ENCODE measurements at places on chromosomes 16 and 17.

GRCh38 chr16:83771306-83771942, 36.4 kb upstream of the HSBP1 start:
- DNase-seq = no peak

DNA sequence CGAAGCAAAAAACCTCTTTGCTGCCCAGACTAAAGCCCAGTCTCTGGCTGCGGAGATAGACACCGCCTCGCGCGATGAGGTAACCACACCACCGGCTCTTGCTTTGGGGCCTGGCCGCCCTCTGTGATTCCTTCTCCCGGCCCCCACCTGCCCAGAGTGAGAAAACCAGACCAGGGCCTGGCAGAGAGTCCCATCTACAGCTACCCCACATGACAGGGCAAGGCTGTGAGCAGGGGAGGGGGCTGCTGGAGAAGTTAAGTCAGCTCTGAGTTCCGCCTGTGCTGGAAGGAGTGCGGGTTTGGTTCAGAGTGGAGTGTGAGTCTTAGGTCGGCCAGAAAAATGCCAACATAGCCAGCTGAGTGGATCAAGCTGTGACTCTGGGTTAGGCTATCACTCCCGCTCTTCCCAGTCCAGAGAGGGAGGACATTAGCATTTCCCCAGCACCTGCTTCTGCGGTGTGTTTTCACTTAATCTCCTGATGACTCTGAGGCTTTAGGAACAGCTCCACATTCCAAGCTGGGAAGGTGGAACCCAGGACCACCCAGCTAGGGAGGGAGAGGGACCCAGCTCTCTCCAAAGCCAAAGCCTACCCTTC, 139.0 kb downstream of the RAB11FIP4 start:
- no peak for DNase-seq

- DNase-seq = no peak
Measured at GRCh38 chr16:70694868-70695218, 9.0 kb upstream of the MTSS2 start.

DNA sequence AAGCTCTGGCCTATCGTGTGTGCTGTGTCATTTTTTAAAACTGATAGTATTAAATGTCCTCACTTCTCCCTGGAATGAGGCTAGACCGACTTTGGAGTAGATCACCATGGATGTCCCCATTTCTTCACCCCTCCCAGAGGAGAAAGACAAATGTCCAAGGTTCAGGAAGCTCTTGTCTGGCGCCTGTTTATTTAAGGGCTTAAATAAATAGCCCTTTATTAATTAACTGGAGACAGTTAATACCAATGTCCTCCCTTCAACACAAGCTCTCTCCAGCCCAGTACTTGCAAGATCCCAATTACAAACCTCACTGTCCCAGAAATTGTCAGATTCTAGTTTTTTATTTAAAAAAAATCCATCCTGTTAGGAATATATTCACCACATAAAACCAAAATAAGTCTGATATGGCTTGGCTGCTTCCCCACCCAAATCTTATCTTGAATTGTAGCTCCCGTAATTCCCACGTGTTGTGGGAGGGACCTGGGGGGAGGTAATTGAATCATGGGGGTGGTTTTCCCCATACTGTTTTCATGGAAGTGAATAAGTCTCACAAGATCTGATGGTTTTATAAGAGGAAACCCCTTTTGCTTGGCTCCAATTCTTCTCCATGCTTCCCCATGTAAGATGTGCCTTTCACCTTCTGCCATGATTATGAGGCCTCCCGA, 344.4 kb downstream of the SHISA9 start:
- no peak for DNase-seq

- DNase-seq = no peak
Measured at GRCh38 chr16:59514651-59515050, 780.5 kb upstream of the GOT2 start.

DNA sequence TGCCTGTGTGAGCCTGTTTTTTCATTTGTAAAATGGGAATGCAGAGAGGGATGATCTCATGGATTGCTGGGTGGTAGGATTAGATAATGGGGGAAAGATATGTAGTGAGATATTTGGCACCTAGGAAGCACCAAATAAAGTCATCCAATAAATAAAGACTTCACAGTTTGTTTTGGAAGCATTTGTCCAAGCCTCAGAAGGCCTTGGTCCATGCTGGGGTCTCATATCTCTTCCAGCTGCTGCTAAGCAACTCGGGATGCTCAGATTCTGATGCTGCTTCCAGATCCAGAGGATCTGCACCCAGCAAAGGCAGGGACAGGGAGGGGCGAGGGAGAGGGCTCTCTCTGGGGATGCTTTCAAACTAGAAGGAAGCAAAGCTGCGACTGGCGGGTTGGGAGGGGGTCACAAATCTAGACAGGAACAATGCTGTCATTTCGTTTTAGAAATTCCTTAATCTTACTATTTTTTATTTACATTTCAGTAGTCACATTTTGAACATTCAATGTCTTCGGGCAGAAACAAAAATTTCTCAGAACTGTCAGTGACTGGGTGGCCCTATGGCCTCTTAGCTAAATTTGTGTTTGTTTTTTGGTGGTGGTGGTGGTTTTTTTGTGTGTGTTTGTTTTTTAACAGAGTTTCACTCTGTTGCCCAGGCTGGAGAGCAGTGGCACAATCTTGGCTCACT, 114.9 kb upstream of the CDH5 start:
- DNase-seq = no peak

GRCh38 chr17:57624386-57624785, 120.7 kb downstream of the CCDC182 start:
- no peak for DNase-seq

- DNase-seq = no peak
Measured at GRCh38 chr17:29037739-29038084, 5.2 kb upstream of the PIPOX start.

GRCh38 chr17:63911041-63911635, at the start of gene CSHL1:
Gene CSHL1 (minus strand): TSS chr17:63911258. CDS start chr17:63911196, 62 bp downstream.
- no peak for DNase-seq

DNA sequence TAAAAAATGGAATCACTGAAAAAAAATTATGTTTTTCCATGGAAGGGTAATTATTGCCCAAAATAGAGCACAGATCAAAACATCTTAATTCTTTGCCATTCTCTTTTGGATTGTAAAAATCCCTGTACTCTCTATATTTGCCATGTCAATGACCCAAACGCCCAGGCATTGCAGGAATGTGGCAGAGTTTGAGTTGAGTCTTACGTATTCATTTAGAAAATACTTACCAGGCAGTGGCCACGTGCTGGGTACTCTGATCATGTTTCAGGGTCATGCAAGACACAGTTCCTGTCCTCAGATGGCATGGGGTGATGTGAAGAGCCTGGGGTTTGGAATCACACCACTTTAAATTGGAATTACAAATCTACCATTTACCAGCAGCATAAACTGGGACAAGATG, 267.7 kb downstream of the ABCC12 start:
- DNase-seq = no peak

DNA sequence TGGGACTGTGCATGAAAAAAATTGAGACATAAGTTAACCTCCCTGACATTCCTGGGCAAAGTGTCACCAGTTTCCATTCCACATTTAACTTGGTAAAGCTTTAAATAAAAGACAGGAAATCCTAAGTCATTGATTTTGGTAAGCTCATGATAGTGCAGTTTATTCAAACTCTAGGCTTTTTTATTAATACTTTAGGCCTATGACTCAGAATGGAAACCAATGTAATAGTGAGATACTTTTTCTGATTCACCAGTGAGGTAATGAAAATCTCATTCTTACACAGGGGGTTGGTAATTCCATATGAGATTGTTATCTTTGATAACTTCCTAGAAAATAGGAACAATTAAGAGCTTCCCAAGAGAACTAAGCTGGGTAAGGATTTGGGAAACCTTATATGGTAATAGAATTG, 91.1 kb downstream of the NLK start:
- DNase-seq = no peak

DNA sequence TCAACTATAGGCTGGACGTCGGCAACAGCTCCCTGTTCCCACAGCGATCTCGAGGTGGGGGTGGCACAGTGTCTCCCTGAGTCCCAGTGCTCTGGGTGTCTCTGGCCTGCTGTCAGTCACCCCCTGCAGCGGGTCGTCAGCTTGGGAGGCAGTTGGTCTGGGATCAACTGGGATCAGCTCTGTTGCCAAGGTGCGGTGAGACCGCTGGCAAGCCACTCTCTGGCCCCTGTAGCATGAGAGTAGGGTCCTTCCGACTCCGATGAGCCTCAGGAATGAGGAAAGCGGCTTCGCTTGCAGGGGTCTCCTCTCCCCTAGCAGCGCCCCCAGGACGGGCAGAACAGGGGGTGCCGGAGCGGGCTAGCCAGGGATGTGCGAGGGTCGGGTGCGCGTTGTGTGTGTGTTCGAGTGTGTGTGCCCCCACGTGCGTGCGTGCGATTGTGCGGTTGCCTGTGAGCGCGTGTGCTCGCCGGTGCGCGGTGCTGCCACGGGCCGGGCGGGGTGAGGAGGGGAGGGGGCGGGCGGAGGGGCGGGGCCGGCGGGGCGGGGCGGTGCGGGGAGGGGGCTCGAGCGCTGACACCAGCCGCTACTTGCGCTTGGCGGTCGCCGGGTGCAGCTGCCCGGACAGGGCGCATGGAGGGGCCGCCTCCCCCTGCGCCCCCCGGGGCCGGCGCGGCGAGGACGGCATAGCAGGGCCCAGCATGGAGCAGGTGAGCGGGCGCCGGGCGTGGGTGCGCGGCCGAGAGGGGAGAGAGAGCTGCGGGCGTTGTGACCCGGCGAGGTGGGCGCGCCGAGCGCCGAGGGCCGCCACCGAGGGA, 9.4 kb upstream of the ARHGAP23 start:
- DNase-seq = no peak

GRCh38 chr16:69443927-69444631, 19.7 kb downstream of the CYB5B start:
- DNase-seq = no peak

- no peak for DNase-seq
Measured at GRCh38 chr16:66516509-66516807, 33.5 kb downstream of the TK2 start.

DNA sequence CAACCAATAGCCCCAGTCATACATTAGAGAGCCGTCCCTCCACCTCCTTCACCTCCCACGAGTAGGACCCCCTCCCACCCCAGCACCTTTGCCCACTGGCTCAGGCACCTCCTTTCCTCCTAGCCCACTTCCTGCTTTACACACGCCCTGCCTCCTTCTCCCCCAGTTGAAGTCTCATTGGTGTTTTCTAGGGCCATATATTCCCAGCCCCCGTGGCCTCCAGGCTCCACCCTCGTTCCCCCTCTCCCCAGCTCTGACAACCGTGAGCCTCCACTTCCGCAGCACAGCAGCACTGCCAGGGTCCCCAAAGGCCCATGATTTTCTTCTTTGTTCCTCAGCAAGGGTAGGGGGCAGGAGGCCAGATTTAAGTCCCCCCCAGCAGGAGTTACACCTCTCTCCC, 340.3 kb upstream of the TNRC6C start:
- no peak for DNase-seq

- DNase-seq = no peak
Measured at GRCh38 chr17:19726631-19727376, 10.4 kb upstream of the SLC47A2 start.
